ENCODE measurements at places on chromosomes 5 and 9.
A peak's percentile ranks its signal among the peaks of the same experiment; 100 is the strongest.

GRCh38 chr5:174724484-174725260, at the start of gene MSX2:
MSX2 (plus strand) TSS chr5:174724582; CDS start chr5:174724660, 78 bp downstream.
- DNase-seq = no peak

GRCh38 chr5:110401881-110402280, 324.6 kb downstream of the TMEM232 start:
- DNase-seq = no peak

DNA sequence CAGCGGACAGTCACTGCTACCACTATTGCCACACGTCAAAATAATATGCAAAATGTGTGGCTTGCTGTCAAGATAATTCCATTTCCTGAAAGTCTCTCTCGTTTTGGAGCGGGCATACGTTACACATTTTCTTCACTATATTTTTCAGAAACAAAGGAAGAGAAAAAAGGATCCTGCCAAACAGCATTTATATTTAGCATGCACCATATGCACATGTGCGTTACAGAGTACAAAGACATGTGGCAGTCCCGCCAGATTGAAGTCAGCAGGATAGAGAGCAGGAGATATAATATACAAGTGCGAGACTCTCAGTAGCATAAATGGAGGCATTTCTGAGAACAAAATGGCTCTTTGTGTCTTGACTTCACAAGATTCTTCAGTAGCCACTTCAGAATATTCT, 221.6 kb upstream of the KIF2A start:
- no peak for DNase-seq

DNA sequence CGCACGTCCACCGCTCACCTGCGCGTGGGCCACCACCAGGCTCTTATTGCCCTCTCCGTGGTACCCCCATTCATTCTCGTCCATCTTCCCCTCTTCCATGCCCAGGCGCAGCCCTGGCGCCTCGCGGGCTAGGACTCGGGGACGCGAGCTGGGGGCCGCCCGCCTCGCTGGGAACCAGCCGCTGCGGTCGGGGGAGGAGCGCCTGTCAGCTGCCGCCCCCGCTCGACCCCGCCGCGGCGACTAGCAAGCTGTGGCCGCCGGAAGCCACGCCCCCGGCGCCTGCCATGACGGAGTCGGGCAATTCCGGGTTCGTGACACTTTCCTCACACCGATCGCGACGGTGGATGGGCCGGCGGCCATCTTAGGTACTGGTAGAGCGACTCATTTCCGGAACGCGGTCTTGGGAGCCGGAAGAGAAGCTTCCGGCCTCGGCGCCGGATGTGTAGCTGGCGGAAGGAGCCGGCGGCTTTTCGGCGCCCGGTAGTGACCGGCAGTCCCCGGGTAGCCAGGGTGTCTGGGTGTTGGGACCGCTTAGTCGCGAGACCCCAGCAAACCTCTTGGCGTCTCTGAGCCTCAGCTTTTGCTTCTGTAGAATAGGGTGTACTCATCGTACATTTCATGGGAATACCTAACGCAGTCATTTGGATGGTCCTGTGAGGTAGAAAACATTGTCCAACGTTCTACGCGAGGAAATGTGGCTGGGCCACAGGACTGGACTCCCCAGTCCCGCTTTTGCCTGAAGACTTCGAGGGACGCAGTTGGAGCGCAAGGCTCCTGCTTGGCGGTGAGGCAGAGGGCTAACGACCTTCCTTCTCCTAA, at the start of gene IPPK:
IPPK (minus strand) TSS at position 242 of the 819 bp plus-strand sequence; CDS start at position 99, 143 bp downstream.
- peak; percentile 99 for DNase-seq

GRCh38 chr5:175321927-175322532, 122.0 kb downstream of the DRD1 start:
- no peak for DNase-seq

DNA sequence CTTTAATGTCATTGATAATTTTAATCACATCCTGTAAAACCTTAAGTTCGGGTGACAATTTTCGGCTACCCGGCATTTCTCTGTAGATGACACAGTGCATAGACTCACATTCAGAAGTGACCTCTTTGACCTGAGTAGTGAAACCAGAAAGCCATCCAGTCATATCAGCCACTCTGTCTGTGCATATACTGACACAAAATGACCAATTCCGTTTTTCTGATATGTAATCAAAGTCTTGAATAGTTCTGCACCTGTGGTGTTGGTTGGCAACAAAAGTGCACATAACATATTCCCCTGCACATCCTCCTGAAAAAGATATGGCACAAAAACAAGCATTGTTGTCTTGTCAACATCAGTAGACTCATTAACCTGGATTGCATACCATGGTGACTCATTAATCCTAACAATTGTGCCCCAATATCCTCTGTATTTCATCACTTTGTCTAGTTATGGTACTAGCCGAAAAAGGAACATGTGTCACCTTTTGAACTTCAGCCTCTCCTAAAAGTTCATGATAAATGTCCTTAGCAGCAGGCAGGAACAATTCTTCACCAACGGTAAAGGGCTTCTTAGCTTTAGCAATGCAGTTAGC, 4.6 kb upstream of the HNRNPA0 start:
- DNase-seq = no peak

DNA sequence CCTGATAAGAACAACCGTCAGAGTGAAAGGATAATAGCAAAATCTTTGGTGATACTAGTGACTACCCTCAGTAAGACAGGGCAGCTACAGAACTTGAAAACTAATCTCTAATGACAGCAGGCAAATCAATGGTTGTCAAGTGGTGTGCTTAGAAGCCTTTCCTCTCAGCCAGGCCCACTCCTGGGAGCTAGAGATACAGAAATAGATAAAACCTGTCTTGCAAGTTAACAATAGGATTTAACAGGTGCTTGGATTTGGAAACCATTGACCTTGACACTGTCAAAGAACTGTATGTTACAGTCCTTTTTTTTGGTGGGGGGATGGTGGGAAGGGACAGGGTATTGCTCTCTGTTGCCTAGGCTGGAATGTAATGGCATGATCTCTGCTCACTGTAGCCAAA, 118.6 kb downstream of the BASP1 start:
- no peak for DNase-seq

GRCh38 chr5:125290935-125291334, 544.5 kb upstream of the ZNF608 start:
- no peak for DNase-seq

- no peak for DNase-seq
Measured at GRCh38 chr9:113488490-113488889, 25.0 kb downstream of the RGS3 start.

GRCh38 chr9:23319092-23319491, 506.9 kb downstream of the ELAVL2 start:
- no peak for DNase-seq
